Natural killer cell (primary cell): ENCODE measurements at places on chromosomes 5 and 9. TPM values are rescaled to one million over a fixed set of nuclear protein-coding genes. Genes with fewer than 3 reads are reported as not detected.

The TNFSF15 gene
- total RNA-seq = not detected

DNA sequence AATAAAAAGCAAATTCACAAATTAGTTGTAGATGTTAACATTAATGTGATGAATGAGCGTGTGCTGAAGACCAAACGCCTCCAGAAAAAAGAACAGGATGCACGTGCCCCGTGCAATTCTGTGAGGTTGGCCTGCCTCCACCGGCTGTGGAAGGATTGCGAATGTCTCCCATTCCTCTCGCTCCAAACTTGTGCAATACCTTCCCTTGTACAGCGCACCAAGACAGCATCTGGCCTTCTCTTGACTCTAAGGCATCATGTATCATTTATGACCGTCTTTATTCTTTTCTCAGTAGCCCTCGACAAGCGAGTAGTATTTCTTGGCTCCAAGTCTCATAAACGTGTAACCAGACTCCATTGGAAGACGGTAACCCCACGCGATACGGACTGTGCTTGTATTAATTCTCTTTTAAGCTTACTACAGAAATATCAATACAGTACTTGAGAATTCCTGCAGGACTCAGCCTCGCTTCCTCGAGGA is 1.5 kb upstream of the TESK1 start:
- DNase-seq = peak; percentile 57

DNA sequence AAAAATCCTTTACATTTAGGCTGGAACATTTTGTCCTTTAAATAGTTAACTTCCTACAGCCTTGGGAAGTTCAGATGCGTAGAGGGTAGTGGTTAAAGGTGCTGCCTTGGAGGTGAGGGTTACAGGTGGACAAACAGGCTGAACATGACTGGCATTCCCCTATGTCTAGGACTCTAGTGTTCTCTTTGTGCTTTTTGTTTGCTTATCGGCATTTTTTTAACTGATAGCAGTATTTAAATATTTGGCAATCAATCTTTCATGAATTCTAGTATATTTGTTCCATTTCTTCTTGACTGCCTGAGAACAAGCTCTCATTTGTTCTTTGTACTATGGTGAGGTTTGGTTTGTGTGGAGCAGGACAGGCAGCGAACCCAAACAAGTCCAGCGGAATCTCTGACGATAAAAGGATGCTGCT is 307.6 kb downstream of the CTNND2 start:
- no peak for DNase-seq

DNA sequence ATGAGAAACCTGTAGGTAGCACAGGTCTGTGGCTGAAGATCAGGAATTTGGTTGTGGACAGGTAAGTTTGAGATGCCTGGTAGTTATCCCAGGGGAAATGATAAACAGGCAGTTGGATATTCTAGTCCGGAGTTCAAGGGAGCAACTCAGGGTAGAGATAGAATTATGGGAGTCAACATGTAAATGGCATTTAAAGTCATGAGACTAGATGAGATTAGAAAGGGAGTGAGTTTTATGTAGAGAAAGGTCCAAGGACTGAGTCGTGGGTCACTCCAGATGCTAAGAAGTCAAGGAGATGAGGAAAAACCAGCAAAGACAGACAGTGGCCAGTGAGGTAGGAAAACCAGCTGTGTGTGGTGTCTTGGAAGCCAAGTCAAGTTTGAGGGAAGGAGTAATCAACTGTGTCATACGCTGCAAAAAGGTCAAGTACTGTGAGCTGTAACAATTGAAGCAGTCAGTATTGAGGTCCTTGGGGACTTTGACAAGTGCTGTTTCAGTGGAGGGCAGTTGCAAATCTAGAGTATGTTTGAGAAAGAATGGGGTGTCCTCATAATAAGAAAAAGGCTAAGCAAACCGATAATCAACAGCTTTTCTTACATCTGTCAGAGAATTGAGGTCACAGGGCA is 18.2 kb downstream of the GNPDA1 start:
- DNase-seq = no peak
